ENCODE measurements at places on chromosomes 6 and 20. TPM values are rescaled to one million over a fixed set of nuclear protein-coding genes. Genes with fewer than 3 reads are reported as not detected.

DNA sequence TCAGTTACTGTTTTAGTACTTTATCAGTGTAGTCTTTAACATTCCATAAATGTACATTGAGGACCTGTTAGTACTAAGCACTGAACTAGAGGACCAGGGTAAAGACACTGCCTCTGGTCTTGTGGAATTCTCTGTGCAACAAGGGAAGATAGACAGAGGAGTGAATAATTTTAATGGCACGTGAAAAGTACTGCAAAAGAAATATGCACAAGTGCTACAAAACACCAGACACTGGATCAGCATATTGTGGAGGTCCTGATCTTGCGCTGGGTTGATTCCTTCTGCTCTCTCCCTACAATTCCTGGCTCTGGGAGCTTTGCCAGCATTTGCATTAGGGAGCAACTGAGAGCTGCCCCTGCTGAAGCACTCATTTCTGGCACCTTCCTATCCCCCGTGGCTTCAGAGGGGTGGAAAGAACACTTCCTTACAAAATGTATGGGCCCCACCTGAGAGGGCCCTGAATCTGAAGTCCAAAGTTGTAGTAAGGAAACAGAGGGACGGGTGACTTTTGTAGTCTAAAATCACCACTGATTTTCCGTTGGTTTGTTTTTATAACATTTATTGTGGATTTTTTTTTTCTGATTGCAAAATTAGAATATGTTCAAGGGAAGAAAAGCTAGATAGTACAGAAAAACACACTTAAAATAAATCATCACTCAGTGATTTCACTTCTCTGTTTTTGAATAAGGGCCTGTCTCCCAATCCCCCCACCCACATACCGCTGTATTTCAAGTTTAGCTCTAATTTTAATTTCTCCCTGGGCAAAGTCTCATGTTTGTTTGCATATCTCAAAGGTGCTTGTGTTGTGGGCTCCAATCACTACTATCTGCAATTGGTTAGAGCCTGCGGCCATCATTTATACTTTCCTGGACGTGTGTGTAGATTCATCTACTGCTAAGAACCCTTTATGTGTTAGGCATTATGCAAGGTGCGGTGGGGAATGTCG lies 4.9 kb downstream of the PKIG start:
- DNase-seq: no peak

DNA sequence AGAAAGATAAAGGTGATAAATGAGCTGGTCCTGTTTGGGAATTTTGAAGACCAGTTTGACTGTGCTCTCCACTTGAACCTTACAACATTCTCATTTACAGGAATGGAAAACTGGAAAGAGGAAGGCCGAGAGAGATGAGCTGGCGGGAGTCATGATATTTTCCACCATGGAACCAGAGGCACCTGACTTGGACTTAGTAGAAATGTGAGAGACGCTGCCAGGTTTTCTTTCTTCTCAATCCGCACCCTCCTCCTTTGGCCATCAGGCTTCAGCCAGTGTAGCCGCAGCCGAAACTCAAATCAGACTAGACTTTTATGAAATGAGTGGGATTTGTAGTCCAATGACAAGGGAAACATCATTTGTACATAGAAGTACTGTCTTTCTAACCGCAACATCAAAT lies 54.7 kb upstream of the SYNJ2 start:
- DNase-seq: no peak

GRCh38 chr20:21395666-21396598 lies 1.4 kb downstream of the NKX2-4 start:
- no peak for DNase-seq

- no peak for DNase-seq
Measured at GRCh38 chr6:18090349-18090786, 32.1 kb downstream of the NHLRC1 start.

Gene SNX3
- 76.6 TPM for total RNA-seq

Gene TRDN
- not detected for total RNA-seq

Data from natural killer cell treated with Interleukin-12 subunit alpha and Interleukin-12 subunit beta and Interleukin-15 and Interleukin-18, amount 100 ng/mL, for 72 hours (primary cell).